ENCODE measurements at places on chromosomes 12 and 14.

DNA sequence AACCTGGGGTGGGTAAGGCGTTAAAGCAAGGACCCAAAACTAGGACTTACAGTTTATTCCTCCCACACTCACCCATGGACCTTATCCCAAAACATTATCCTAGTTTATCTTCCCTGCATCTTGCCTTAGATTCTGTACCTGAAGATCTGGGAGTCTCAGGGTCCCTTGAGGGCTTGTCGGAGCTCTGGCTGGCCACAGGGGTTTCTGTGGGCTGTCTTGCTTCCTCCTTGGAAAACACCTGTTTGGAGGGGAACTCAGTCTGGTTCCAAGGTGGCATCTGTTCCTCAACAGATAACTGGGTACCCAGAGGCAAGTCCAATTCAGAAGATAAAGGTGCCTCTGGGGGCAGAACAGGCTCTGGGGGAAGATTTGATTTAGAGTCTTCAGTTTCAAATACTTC, 1.7 kb downstream of the CDCA3 start:
- no peak for DNase-seq

GRCh38 chr14:67863223-67863622, 43.6 kb downstream of the RAD51B start:
- no peak for DNase-seq

DNA sequence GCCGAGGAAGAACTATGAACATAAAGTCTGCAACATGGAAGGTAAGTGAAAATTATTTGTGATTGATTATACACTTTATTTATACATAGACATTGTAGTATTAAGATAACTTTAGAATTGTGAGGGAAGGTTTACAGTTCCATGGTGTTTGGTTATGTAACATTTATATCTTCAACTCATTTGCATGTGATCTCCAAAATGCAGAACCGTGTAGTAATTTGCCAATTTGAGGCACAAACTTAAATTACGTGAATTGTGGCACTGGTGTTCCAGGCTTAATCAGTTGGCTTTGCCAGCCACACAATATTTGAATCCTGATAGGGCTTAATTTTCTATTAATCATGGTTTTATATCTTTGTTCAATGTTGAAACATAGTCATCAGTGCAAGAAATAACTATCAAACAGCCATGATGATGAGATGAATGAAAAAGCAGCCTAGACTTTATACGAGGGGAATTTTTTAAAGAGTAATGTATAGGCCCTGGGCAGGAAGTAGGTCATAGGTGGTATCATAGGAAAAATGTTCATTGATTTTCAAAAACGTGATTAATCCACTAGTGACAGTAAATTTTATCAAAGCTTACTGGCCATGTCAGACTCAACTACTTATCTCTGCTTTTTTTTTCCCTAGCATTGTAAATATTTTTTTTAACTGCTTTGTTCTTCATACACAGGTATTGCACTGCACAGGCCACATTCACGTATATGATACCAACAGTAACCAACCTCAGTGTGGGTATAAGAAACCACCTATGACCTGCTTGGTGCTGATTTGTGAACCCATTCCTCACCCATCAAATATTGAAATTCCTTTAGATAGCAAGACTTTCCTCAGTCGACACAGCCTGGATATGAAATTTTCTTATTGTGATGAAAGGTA, 31.7 kb downstream of the HIF1A start:
- no peak for DNase-seq

DNA sequence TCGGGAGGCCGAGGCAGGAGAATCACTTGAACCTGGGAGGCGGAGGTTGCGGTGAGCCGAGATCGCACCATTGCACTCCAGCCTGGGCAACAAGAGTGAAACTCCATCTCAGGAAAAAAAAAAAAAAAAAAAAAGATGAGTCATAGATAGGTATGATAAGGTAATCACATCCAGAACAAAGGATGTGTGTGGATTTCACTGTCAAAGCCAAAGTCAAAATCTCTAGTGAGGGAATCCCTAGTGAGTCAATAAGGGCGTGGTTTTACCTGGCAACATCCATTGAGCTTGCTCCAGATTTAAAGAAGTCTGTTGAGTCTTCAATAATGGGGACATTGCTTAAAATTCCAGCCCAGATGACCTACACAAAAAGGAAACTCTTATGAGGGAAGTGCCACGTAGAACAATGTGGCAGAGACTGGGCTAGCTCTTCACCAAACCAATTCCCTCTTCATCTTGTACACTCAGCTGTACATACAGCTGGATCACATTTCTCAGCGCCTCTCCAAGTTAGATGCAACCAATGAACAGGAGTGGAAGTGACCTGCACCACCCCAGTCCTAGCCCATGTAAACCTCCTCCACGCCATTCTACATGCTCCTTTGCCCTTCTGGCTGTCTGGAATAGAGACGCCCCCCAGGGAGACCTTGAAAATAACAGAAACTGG, 23.4 kb downstream of the ALDH1L2 start:
- no peak for DNase-seq

DNA sequence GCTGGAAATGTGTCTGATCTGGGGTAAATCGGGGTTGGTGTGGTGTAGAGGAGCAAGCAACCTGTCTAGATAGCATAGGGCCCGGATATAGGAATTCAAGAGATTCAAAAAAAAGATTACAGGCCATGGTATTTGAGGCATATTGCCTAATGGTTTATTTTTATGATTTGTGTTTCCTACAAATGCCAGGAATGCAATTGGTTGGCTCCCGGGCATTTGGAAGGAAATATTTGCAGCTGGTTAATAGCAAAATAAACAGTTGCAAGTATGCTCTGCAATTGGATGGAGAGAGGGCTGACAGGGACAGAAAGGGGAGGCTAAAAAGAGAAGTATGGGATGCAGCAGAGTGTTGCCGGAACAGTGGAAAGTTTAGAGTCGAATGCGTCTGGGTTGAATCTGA, 315.6 kb upstream of the ATP2B1 start:
- no peak for DNase-seq

- DNase-seq, result no peak
Measured at GRCh38 chr14:99277530-99277929, 5.5 kb upstream of the BCL11B start.

GRCh38 chr14:104212206-104213095, 74.1 kb downstream of the KIF26A start:
- DNase-seq, result no peak

DNA sequence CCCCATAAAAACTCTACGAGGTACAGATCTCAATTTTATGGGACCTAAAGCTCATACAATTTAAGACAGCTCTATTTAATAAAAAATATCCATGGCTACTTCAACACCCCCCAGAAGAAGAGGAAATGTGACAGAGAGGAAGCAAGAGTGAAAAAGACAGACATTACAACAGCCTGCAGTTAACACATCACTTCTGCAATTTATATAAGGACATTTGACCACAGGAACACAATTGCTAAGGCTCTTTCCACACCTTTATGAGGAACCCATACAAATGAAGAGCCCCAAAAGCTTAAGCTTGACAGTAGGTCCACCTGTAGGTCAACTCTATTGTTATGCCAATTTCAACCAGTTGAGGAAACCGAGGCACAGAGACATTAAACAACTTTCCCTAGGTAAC, 5.6 kb downstream of the OR10P1 start:
- no peak for DNase-seq

DNA sequence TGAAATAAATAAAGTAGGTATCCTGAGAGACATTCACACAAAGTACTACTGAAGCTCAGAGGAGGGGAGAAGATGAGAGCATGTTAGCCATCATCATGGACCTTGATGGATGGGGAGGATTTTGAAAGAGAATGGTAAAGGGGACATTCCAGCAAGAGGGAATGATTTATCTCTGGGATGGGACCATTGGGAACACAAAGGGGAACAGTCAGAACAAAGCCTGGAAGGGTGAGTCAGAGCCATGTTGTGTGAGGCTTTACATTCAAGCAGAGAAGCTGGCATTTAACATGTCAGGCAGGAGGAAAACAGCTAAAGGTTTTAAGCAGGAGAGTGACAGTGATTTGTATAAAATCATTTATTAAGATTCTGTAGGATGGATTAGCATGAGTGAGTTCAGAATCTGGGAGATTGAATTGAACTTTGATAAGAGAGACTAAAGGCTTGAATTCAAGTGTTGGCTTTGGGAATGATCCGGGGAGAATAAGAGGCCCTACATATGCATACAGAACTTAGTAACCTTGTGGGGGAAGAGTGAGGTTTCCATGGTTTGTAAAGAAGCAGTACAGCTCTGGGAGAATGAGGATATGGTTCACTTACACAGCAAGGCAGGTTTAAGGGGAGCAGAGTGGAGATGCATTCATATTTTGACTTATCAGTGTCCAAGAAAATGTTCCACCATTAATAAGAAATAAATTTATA, 174.4 kb downstream of the SYT10 start:
- no peak for DNase-seq

GRCh38 chr12:96195845-96196451, 1.8 kb downstream of the ELK3 start:
- DNase-seq, result no peak

- no peak for DNase-seq
Measured at GRCh38 chr14:96737881-96738280, 59.3 kb upstream of the VRK1 start.

DNA sequence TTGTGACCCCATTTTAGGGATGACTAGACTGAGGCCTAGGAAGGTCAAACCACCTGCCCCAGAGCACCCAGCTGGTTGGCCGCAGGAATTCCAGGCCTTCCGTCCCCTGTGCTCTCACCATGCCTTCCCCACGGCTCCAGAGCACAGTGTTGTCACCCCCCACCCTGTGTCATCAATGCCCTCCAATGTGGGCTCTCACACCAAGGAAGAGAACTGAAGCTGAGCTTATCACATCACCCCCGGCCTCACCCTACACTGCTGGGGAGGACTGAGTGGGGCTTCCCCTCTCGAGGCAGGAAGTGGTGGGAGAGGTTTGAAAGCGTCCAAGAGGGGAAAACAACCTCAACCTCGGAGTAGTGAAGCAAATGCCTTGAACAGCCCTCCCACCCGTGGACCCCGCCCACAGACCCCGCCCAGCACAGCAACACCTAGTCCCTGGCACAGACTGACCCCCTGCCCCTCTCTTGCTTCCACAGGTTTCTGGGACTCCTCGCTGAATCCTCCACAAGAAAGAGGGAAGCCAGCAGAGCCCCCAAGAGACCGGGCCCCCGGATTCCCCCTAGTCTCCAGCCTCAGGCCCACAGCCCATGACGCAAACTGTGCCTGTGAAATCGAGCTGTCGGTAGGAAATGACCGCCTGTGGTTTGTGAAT, 97.2 kb downstream of the LGMN start:
- no peak for DNase-seq

- DNase-seq, result no peak
Measured at GRCh38 chr12:47194501-47194900, 114.7 kb upstream of the AMIGO2 start.

DNA sequence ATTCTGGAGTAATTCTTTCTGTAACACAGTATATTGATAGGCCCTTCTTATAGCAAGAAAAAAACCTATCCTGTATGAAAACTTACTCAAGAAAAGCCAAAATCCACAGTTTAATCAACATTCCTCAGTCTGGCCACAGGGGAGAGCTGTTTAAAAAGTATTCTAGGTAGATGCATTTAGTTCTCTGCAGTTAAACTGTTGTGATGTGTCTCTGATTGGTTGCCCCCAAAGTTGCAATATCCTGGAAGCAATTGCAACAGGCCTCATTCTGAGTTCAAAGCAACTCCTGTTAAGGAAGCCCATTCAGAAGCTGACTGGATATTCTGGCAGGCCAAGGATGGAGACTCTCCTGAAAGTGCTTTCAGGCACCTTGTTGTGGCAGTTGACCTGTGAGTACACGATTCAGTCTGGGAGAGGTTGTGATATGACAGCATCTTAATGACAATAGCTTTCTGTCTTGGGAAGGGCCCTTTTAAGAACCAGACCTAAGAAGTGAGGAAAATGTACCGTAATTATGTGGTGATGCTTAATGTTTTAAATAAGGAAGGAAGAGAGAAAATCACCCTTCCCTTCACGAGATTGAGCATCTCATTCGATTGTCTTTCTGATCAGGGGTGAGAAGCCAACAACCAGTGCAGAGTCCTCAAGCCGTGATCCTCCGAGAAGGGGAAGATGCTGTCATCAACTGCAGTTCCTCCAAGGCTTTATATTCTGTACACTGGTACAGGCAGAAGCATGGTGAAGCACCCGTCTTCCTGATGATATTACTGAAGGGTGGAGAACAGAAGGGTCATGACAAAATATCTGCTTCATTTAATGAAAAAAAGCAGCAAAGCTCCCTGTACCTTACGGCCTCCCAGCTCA, 420.7 kb downstream of the DAD1 start:
- DNase-seq, result no peak

DNA sequence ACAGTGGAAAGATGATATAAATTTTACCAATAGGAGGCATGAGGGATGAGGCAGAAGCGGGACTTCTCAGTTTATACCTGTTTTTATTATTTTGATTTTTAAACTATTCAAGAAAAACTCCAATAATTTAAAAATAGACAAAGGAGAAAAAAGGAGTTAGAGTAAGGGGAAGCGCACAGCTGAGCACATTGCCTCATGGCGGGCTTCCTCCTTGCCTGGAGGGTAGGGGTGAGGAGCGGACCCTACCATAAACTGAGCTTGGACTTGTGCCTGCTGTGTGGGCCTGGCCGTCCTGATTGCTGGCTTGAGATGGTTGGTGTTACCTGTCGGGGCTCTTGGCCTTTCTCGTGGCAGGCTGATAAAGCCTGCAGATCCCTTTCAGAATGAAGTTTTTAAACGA, 15.1 kb upstream of the HIP1R start:
- DNase-seq, result no peak

- DNase-seq, result no peak
Measured at GRCh38 chr14:101404426-101405170, 156.7 kb upstream of the DIO3 start.

GRCh38 chr12:32702946-32703345, 23.8 kb downstream of the DNM1L start:
- no peak for DNase-seq

DNA sequence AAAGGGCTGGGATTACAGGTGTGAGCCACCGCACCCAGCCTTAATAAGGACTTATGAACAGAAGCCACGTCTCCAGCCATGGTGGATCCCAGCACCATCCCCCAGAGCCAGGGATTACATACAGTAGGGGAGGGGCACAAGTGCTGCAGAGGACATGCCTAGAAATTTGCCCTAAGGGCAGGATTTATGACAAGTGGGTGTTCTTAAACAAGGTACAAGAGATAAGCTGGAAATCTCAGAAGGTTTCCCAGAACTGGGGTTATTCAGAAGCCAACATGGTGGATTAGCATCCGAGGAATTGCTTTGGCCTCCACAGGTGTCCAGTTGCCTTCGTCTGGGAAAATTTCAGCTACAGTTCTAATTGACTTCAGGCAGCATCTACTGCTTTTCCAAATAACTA, 114.4 kb upstream of the EGLN3 start:
- no peak for DNase-seq

GRCh38 chr14:24741871-24742270, 107.9 kb upstream of the GZMB start:
- DNase-seq, result no peak

- DNase-seq, result no peak
Measured at GRCh38 chr14:57547131-57547530, 53.5 kb upstream of the CCDC198 start.

GRCh38 chr12:30820406-30820946, 65.7 kb upstream of the CAPRIN2 start:
- DNase-seq, result no peak

All from NCI-H748 treated with DMSO at 0.1 percent for 48 hours (cell line).